ENCODE measurements at places on chromosomes 1 and 21. TPM values are rescaled to one million over a fixed set of nuclear protein-coding genes. Genes with fewer than 3 reads are reported as not detected.
A peak's percentile ranks its signal among the peaks of the same experiment; 100 is the strongest.

DNA sequence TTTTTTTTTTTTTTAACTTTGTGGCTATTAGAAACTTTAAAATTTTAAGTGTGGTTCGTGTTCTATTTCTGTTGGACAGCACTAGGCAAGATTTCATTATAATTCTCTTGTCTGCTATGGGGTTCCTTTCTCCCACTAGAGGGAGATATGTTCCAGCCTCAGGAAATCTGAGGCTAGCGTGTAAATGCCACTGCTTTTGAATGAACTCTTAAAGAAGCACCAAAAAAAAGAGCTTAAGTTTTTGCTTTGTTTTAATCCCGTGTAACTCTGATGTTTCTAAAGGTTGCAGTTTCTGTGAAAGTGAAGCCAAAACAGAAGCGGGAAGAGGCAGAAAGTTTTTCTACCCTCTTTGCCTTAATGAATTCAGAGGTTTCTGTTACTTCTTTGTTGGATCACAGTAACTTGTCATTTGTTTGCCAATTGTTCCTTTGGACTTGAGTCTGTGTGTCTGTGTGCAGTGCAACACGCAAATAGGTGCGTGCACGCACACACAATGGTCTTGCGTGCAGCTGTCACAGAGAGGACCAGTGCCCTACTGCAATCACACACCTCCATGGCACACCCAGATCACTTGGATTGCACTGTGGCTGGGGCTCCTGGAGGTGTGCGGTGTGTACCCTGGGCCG is 32.3 kb downstream of the HHAT start:
- no peaks in the 10 kb centered on the region for H3K27me3 ChIP-seq
- H3K27ac ChIP-seq: no peak overlapping the region
- no peaks in the 10 kb centered on the region for H3K4me1 ChIP-seq
- no peak for DNase-seq
- H3K4me3 ChIP-seq: no peak overlapping the region
- H3K36me3 ChIP-seq: no peaks in the 10 kb centered on the region

Gene RGS8
- total RNA-seq: not detected

Gene CLCN6
- 15.2 TPM for total RNA-seq

DNA sequence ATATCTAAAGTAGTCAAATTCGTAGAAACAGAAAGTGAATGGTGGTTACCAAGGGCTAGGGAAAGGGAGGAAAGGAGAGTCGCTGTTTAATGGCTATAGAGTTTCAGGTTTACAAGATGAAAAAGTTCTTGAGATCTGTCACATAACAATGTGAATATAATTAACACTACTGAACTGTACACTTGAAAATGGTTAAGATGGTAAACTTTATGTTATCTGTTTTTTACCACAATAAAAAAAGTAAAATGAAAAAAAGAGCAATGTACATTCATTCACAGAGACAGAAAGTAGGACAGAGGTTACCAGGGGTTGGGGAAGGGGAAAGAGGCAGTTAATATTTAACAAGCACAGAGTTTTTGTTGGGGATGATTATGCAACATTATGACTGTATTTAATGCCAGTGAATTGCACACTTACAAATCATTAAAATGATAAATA is 53.3 kb upstream of the SEC16B start:
- H3K27ac ChIP-seq: no peak overlapping the region
- no peaks in the 10 kb centered on the region for H3K4me1 ChIP-seq
- H3K4me3 ChIP-seq: no peak overlapping the region
- H3K36me3 ChIP-seq: peaks cover 34% of the 10 kb centered on the region
- DNase-seq: no peak

DNA sequence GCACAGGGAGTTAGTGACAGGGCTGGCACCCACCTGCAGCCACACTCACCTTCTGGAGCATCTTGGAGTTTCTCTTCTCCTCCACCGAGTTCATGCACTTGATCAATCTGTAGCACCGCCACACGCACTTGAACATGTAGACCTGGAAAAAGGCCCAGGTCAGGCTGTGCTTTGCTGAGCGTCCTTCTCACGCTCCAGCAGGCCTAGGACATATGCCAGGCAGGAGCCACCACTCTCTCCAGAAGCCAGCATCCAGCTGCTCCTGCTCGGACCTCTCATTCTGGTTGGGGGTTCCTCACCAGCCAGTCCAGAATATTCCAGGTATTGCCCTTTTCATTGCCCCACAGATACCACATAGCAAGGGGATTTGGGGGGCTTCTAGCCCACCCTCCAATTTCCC is 11.7 kb upstream of the MATN1 start:
- no peak overlapping the region for H3K4me3 ChIP-seq

Gene SFN
- 0.51 TPM for total RNA-seq

- no peak overlapping the region for H3K27ac ChIP-seq
- H3K4me1 ChIP-seq: no peaks in the 10 kb centered on the region
- H3K36me3 ChIP-seq: no peaks in the 10 kb centered on the region
- H3K27me3 ChIP-seq: no peaks in the 10 kb centered on the region
- no peak for DNase-seq
Measured at GRCh38 chr1:239717097-239717917, 330.9 kb downstream of the CHRM3 start.

DNA sequence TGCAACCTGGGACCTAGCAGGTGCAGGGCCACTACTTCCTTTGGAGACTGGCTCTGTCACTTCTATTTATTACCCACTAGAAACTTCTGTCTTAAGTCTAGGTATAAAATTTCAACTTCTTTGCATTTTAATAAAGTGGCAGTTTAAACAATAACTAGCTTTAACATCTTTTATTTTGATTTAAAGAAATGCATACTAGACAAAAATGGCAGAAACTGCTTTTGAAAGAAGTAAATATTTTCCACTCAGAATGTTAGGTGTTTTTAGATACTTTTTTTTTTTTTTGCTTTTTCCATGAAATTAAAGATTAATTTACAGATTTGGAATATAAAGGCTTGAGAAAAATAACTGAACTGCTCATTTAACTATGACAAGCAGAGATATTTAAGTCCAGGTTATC is 1477.6 kb downstream of the KCNT2 start:
- no peak overlapping the region for H3K27ac ChIP-seq
- no peaks in the 10 kb centered on the region for H3K4me1 ChIP-seq
- no peak overlapping the region for H3K4me3 ChIP-seq
- no peaks in the 10 kb centered on the region for H3K36me3 ChIP-seq

DNA sequence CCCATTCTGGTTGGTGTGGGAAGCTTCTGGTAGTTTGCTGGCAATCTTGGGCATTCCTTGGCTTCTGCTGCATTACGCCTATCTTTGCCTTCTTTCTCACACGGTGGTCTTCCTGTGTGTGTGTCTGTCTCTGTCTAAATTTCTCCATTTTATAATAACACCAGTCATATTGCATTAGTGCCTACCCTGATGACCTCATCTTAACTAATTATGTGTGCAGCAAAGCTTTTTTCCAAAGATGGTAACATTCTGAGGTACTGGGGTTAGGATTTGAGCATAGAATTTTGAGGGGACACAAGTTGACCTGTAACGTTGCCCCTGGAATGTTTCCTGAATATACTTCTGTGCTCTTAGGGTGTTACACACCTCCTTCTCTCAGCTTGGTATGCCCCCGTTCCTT is 77.1 kb downstream of the DYRK1A start:
- H3K4me1 ChIP-seq: peaks cover 67% of the 10 kb centered on the region
- H3K27me3 ChIP-seq: no peaks in the 10 kb centered on the region
- no peak overlapping the region for H3K4me3 ChIP-seq
- no peak for DNase-seq
- no peak overlapping the region for H3K27ac ChIP-seq

DNA sequence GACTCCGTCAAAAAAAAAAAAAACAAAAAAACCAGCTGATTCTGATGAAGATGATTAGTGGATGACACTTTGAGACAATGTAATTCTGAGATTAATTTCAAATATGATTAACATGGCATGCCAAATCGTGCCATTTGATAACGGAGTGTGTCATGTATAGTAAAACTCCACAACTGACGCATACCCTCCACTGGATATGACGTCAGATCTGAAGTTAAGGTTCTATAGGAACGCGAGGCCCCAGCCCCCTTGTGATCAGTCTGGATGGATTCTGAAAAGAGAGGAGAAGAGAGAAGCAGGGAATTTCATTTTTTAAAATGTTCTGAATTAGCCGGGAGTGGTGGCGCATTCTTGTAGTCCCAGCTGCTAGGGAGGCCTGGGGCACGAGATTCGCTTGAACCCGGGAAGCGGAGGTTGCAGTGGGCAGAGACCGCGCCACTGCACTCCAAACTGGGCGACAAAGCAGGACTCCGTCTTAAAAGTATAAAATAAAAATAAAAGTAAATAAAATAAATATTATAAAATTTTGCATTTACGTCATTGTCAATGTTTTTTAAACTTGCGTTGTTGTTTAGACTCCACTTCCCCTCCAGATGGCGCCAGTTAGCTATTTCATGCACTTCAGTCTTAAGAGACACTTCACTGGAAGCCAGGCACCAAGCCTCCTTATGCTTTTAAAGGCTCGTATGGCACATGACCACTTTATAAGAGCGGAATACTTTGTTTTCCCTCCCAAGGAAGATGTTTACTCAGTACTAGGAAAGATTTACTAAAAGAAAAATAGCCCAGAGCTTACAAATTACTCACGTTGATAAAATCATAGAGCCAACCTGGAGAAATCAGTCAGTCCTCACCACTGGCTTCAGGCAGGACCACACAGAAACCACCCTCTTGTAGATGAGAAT is 65.5 kb downstream of the UBE2U start:
- DNase-seq: peak; percentile 71
- H3K27me3 ChIP-seq: no peaks in the 10 kb centered on the region
- H3K4me1 ChIP-seq: no peaks in the 10 kb centered on the region
- H3K4me3 ChIP-seq: no peak overlapping the region
- no peaks in the 10 kb centered on the region for H3K36me3 ChIP-seq

Measured in right atrium auricular region (tissue), 2 donors.